ENCODE measurements at places on chromosomes 16 and 17.

- no peak for DNase-seq
These were observed 216.7 kb downstream of the PMP22 start for GRCh38 chr17:15048381-15048780.

- DNase-seq = no peak
These were observed 72.6 kb downstream of the SYCE1L start for GRCh38 chr16:77271532-77272426.

- DNase-seq = no peak
These were observed 32.3 kb downstream of the B9D1 start for GRCh38 chr17:19330271-19330670.

GRCh38 chr16:87333101-87333500, 15.9 kb upstream of the C16orf95 start:
- no peak for DNase-seq

GRCh38 chr17:82318169-82318498, 726 bp upstream of the CD7 start:
- DNase-seq = no peak

DNA sequence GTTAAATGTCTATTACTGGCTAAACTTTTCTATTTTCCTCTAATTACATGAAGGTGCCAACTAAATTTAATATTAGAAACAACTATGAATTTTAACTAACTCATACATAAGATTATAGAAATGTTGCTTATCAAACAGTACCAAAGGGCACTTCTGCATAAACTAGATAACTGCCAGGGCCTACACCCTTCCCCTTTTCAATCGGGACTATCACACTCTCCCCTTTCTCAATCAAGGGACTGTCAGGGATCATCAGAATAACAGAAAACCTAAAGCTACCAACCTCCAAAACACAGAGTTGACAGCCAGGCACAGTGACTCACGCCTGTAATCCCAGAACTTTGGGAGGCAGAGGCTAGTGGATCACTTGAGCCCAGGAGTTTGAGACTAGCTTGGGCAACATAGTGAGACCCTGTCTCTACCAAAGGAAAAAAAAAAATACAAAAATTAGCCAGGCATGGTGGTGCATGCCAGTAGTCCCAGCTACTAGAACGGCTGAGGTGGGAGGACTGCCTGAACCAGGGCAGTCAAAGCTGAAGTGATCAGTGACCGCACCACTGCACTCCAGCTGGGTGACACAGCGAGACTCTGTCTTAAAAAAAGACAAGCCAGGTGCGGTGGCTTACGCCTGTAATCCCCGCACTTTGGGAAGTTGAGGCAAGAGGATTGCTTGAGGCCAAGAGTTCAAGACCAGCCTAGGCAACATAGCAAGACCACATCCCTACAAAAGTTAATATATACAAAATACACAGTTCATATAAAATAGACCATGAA, 3.2 kb upstream of the PHLPP2 start:
- no peak for DNase-seq

- no peak for DNase-seq
These were observed 95.6 kb downstream of the GRIN2A start for GRCh38 chr16:10086620-10087019.

DNA sequence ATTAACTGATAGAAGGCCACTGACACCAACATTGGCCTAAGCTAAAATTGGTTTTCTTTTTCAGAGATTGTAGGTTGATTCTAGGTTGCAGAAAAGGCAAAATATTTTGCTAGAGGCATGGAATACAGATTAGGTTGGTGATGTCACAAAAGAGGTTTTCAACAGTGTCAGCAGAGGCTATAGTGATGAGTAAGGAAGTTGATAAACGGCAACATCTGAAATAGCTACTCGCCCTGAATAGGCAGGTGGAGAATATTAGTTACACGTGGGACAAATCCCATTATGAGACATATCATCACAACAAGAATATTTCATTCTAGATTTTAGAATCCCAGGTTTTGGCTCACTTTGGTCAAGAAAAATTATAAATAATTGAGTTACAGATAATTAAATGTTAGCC, 1.5 kb upstream of the TOM1L1 start:
- no peak for DNase-seq

DNA sequence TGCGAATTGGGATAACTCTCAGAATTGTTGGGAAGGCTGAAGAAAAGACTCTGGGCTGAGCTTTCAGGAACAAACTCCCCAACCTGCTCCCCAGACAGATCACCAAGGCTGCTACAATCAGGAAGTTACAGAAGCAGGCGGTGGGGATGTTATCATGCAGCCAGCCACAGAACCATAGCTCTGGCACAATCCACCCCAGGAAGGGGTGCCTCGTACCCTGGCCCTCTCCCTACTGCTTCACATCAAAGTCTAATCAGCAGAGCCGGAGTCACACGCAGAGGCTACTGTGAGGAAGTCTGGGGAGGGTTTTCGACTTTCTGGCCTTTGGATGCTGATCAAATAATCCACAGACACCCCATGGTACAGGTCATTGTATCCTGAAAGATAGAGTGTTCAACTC, 86.8 kb downstream of the NTN1 start:
- DNase-seq = no peak

- DNase-seq = no peak
These were observed 971.2 kb upstream of the SOX9 start for GRCh38 chr17:71149607-71150006.

Data from iPS DF 6.9 (cell line).